Stimulated activated CD8-positive, alpha-beta memory T cell treated with anti-CD3 and anti-CD28 coated beads, Interleukin-15, amount 100 ng/mL, for 24 hours (primary cell): ENCODE measurements at places on chromosomes 7 and 10.

DNA sequence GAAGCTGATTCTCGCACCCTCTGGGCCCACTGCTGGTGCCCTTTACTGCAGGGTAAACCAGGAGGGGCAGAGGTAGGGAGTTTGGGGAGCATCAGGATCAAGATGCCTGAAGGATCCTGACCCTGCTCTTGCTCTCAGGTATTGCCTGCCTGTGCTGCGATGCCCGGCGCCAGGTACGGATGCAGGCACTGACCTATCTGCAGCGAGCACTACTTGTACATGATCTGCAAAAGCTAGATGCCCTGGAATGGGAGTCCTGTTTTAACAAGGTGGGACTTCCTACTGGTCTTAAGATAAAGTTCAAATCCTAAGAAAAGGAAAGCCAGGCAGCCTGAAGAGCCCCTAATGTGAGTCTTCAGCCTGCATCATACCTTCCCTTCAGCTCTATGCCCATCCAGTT is 16.1 kb upstream of the NFKB2 start:
- no peak for DNase-seq

DNA sequence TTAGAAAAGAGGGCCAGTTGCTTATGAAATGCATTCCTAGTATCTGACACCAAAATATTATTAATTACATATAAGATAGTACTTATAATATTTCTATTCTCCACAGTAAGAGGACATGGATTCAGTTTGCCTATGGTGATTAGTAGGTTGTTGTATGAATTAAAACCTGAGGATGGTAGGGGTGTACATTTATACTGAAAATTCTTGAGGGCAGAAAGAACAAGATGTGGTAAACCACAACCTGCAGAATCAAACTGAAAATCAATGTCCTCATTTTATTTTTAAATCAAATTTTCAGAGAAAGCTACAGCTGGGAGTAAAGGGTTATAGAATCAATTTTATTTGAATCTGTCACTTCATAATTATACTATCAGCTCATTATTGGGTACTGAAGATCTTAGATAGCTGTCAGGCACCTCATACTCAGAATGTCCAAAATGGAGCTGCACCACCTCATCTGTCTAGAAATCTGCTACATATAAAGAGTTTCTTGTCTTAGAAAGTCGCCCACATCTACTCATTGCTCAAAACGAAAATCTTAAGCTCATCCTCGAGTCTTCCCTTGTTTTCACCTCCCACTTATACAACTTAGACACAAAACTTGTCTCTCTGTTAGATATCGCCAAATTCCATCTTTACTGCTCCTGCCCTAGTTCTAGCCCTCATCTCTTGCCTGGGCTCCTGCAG is 65.4 kb downstream of the MYO3A start:
- DNase-seq = no peak

- DNase-seq = peak; percentile 30
Observed at GRCh38 chr10:95246582-95247051, 44.2 kb downstream of the PDLIM1 start.

DNA sequence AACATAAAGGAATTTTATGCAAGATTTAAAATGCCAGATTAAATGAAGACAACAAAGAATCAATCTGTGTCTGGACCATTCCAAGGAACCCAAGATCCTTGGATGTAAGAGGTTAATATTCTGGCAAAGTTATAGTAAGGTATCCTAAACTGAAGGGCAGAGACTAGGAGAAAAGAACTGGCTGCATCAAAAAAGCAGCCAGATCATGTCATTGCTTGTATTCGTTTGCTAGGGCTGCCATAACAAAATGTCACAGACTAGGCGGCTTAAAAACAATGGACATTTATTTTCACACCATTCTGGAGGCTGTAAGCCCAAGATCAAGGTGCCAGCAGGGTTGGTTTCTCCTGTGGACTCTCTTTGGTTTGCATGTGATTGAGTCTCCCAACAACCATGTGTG is 99.7 kb downstream of the ADCYAP1R1 start:
- no peak for DNase-seq

GRCh38 chr10:28680358-28680752 is 3.0 kb downstream of the BAMBI start:
- no peak for DNase-seq

DNA sequence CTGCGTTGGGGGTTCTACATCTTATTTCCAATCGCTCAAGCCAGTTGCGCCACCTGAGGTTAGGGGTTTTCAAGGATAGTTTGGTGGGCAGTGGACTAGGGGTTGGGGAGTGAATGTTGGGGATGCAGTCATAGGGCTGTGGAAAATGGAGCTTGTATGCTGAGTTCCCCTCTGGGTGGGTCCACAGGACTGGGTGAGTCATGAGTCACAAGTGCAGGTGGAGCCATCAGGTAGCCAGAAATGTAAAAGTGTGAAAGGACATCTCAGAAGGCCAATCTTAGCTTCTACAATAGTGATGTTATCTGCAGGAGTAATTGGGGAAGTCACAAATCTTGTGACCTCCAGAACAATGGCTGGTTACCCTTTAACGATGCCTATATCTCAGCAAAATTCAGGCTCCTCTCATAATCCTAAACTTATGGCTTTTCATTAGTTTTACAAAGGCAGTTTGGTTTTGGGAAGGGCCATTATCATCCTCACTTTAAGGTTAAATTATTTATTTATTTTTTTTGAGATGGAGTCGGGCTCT is 18.0 kb upstream of the MKRN1 start:
- DNase-seq = no peak

- no peak for DNase-seq
Observed at GRCh38 chr7:156578578-156578940, 62.0 kb upstream of the RNF32 start.

DNA sequence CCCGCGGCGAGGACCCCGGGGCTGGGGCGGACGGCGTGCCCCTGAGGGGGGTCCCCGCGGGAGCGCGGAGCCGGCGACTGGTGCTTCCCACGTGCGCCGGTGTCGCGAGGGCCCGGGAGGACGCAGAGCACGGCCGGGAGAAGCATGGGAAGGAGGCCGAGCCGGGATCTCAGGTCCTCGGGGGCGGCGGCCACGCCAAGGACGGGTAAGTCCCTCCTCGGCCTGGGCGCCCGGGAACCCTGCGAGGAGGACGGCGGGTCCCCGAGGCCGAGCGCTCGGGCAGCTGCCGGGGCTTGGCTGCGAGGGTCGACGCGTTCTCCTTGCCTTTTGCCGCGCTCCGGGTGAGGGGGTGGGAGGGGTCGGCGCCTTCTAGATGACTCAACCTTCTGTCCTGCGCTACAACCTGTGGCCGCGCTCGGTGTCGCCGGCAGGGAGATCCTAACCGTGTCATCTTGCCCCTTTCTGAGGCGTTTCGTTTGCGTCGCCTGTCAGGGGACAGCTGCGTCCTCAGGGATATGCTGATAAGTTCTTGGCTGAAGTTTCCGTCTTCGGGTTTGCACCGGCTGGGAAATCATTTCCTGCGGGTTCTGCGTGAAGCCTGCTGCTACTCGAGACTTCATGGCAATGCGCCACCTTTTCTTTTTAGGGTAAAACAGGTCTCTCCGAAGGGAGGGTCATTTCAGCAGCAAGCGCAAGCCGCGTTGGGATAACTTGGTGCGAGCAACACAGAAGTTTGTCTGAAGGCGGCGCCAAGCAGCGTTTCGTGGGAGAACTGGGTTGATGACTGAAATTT is 529 bp downstream of the TASOR2 start:
- DNase-seq = peak; percentile 6

GRCh38 chr7:4200546-4201094 is 481.5 kb upstream of the FOXK1 start:
- no peak for DNase-seq

GRCh38 chr10:127992376-127992775 is 85.5 kb downstream of the PTPRE start:
- DNase-seq = no peak

DNA sequence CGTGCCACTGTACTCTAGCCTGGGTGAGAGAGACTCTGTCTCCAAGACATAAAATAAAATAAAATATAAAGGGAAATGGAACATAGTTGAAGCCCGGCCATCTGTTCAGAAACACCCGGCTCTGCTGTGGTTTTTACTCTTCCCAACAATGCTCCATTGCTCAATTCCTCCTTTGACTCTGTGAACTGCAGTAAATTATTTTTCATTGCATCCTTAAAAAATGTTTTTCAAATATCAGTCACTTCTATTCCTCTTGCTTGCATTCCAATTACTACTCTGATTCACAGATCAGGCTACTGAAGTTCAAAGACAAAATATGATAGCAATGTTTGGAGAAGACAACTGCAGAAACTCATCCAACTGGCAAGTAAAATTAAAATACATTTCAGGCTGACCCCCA is 983.0 kb downstream of the SORCS1 start:
- DNase-seq = no peak

GRCh38 chr10:71241830-71242621 is 29.7 kb downstream of the UNC5B start:
- DNase-seq = no peak

DNA sequence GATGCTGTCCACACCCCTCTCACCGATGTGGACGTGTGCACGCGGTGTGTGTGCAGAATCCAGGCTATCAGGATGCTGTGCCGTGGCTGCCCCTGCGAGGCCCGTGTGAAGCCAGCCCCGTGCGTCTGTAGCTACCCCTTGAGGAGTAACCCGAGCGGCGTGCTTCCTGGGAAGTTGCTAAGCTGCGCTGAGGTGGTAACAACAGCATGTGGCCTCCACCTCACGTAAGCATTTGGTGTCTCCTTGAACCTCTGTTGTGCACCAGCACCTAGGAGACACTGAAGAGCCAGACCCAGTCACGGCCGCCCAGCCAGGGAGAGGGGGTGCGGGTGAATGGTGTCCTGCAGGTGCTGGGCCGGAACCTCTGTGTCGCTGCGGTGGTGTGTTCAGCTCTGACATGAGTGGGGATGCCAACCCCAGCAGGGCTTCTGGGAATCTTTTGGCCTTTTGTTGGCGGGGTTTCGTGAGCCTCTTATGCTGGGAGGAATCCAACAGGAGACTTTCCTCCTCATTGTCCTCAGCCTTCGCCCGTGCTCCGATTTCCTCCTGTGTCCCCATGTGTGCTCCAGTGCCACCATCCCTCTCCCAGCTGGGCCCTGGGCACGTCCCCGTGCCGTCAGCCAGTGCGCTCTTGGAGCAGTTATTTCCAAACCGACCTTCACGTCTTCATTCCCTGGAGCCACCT is 60.4 kb downstream of the DNAJB6 start:
- no peak for DNase-seq

DNA sequence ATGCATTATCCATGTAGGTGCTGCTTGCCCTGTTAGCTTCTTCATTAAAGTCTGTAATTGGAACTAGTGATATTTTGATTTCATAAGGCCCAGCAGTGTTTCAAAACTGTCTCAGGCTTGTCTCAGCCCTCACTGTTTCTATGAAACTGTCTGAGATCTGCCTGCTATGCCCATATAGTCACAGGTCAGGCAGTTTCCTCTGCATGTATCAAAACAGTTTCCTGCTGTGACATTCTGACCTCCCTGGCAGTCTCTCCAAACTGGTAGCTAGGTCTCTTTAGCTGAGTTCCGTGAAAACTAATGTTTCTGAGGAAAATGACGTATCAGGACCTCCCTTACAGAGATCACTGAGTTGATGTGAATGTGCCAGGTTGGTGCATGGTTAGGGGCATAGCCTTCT is 18.9 kb upstream of the SEMA3D start:
- DNase-seq = no peak

DNA sequence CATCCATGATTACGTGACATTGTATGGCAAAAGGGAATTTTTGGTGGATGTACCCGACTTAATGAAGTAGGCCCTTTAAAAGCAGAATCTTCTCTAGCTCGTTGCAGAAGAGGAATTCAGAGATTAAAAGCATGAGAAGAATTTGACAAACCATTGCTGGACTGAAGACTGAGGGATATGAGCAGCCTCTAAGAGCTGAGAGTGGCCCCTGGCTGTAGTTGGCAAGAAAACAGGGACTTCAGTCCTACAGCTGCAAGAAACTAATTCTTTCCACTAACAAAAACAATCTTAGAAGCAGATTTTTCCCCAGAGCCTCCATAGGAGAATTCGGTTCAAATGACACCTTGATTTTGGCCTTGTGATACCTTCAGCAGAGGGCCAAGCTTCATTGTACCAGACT is 34.1 kb downstream of the MACC1 start:
- no peak for DNase-seq

DNA sequence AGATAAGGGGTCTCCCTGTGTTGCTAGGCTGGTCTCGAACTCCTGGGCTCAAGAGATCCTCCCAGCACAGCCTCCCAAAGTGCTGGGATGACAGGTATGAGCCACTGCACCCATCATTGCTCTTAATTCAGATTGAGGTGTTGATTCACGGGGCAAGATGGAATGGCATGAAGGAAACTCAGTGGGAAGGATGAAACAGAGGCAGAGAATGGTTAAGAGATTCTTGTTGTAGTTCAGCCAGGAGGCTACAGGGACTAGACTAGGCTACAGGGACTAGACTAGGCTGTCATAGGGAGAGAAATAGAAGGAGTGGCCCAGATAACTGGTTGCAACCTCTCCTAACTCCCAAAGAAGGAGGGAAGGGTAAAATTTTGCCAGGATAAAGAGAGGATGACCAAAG is 48.0 kb downstream of the THNSL1 start:
- DNase-seq = no peak

GRCh38 chr10:61376908-61377368 is 76.2 kb downstream of the TMEM26 start:
- DNase-seq = no peak

DNA sequence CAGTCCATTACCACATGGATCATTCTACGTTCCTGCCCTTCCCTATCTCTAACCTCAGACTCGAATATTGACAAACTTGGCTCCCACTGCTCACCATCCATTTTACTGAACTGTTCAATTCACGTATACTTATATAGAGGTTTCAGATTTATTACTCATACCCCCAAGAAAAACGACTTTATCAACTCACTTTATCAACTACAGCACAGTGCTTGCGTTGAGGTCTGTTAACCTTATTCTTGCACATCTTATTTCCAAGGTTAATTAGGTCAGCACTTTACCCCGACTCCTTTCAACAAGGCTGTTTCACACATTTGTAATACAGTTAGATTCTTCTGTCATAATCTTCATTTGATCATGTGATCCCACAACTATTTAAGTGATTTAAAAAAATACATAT is 162.3 kb upstream of the AHR start:
- no peak for DNase-seq

DNA sequence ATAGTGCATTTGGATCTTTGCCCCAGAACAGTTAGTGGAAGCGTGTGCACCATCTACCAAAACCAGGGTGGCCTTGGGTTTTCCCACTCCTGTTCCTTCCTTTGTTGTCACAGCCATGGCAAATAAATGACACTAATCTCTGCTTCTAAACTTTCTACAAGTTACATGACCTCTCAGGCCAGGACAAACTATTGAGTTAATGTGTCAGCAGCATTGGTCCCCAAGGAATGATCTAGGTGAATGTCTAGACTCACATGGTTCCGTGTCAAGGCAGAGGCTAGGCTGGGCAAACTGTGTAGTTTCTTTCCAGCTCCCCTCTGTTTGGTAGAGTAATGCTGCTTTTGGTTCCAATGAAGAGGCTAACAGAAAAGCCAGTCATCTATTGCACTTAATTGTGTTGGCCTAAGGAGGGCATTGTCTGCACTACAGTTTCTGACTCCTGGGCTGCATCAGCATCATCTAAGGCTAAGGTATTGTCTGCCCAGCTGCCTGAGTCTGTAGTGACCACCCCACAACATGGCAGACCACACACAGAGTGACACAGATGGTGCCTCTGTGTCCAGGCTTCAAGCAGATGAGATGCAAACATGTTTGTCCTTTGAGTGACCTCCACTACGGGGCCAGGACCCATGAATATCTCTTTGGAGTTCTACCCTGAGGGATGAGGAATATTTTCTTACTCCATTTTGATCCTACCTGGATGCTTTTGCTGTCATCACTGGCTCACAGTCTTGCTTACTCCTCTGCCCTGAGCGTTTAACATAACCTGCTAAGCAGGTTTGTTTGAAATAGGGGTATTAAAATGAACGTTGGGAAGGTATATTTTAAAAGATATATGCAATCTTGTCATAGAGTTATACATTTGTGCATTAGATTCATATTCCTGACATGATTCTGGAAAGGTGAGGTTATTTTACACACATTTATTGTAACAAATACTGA is 1.7 kb downstream of the CYP3A4 start:
- no peak for DNase-seq
